Neuronal stem cell (in vitro differentiated cells): ENCODE measurements at places on chromosomes 1 and 21.

GRCh38 chr21:46424621-46425020 is 34.1 kb upstream of the DIP2A start:
- H3K4me3 ChIP-seq = no peak overlapping the region
- H3K27me3 ChIP-seq = no peaks in the 10 kb centered on the region
- peaks cover 2% of the 10 kb centered on the region for H3K4me1 ChIP-seq
- H3K27ac ChIP-seq = no peak overlapping the region

DNA sequence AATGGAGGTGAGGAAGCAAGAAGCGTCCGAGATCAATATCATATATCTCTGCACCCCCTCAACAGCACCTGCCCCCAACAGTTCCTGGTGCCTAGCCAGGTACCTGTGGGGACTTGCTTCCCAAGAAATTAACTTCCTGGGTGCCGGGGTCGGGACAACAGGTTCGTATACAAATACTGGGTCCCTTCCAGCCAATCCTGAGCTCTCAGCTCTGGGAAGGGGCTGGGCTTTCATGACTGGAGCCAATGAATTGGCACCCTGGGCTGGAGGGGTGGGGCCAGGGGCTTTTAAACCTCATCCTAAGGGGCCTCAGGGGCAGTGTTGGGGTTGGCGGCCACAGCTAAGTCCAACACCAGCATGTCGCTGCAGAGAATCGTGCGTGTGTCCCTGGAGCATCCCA is at the start of gene PADI3:
PADI3 (plus strand) TSS at position 318 of the 400 bp plus-strand sequence; CDS start at position 358, 40 bp downstream.
- H3K4me3 ChIP-seq = no peak within 1 kb of the TSS
- H3K4me1 ChIP-seq = peaks cover 17% of the 10 kb centered on the region
- H3K27ac ChIP-seq = no peak within 1 kb of the TSS
- H3K36me3 ChIP-seq = no peaks in the 10 kb centered on the region

- no peaks in the 10 kb centered on the region for H3K36me3 ChIP-seq
- peaks cover 11% of the 10 kb centered on the region for H3K4me1 ChIP-seq
- no peak for DNase-seq
- H3K27me3 ChIP-seq = no peaks in the 10 kb centered on the region
These were observed 10.4 kb downstream of the JUN start for GRCh38 chr1:58773406-58773840.

GRCh38 chr21:34858559-34858958 is 189.8 kb downstream of the CLIC6 start:
- no peak overlapping the region for H3K27ac ChIP-seq
- H3K36me3 ChIP-seq = no peaks in the 10 kb centered on the region
- H3K4me3 ChIP-seq = no peak overlapping the region
- H3K27me3 ChIP-seq = peaks cover 3% of the 10 kb centered on the region
- DNase-seq = no peak

GRCh38 chr1:94105957-94106529 is 14.9 kb downstream of the ABCA4 start:
- peaks cover 4% of the 10 kb centered on the region for H3K4me1 ChIP-seq
- H3K27ac ChIP-seq = no peak overlapping the region
- no peak overlapping the region for H3K4me3 ChIP-seq
- no peaks in the 10 kb centered on the region for H3K36me3 ChIP-seq
- no peak for DNase-seq

DNA sequence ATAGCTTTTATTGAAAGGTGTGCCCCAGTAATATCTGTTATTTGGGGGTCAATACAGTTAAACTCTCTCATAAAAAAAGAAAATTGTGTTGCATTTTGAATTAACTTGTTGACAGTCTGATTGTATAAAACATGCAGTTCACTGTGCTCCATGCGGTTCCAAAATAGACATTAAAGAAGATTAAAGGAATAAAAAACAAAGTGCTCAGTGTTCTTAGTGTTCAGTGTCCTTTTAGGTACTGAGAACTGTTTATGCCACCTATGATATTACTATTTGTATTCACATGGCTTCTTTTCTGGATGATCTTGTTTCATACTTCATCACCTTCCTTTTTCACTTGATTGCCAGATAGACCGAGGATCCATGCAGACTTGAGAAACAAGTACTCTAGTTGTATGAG is 15.3 kb upstream of the SGIP1 start:
- H3K27ac ChIP-seq = no peak overlapping the region
- no peak for DNase-seq
- no peaks in the 10 kb centered on the region for H3K36me3 ChIP-seq
- no peaks in the 10 kb centered on the region for H3K27me3 ChIP-seq

DNA sequence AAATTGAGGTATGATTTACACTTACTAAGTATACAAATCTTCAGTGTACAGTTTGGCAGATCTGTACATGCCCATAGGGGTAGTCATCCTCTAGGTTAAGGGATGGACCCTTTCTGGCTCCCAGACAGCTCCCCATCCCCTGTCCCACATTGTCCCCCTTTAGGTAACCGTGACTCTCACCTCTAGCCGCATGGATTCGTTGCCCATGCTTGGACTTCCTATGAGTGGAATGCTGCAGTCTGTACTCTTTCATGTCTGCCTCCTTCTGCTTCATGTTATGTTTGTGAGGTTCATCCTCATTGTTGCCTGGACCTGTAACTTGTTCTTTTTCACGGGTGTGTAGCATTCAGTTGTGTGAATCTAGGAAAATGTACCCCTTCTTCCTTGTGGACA is 20.3 kb downstream of the SLC37A1 start:
- H3K4me1 ChIP-seq = no peaks in the 10 kb centered on the region
- no peak for DNase-seq
- no peaks in the 10 kb centered on the region for H3K27me3 ChIP-seq
- no peak overlapping the region for H3K27ac ChIP-seq

DNA sequence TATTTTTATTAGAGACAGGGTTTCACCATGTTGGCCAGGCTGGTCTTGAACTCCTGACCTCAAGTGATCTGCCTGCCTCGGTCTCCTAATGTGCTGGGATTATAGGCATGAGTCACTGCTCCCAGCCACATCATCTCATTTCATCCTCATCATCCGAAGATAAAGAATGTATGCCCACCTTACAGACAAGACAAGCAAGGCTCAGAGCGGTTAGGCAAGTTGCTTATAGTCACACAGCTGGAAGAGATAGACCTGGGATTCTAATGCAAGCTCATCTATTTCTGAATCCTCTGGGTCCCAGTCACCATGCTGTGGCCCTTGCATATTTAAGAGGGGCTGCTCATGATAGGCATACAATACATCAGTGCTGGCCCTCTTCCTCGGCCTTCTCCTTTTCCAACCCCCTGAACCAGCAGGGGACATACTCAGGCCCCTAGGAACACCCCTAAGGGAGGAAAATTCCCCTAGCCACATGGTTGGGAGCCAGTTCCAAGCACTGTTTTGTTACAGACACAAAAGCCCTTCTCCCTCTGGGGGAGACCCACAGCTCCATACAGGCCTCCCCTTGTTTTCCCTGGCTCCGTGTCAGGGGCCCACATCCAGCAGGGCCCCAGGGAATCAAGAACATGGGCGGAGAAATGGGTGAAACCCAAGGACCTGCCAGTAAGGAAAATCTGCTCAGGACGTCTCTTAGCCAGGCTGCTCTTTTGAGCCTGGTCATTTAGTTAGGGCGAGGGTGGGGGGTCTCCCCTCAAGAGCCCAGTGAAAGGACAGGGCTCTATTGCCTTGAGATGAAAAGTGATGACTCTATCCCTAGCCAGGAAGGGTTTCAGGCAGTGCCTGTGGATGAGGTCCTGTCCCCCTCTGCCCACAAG is 6.9 kb downstream of the CSRP1 start:
- no peak overlapping the region for H3K4me3 ChIP-seq
- H3K27me3 ChIP-seq = no peaks in the 10 kb centered on the region
- H3K27ac ChIP-seq = peak overlapping the region; percentile 54
- DNase-seq = no peak
- no peaks in the 10 kb centered on the region for H3K36me3 ChIP-seq
- H3K4me1 ChIP-seq = peaks cover 47% of the 10 kb centered on the region

- DNase-seq = no peak
- H3K4me3 ChIP-seq = no peak overlapping the region
- H3K27me3 ChIP-seq = no peaks in the 10 kb centered on the region
- H3K4me1 ChIP-seq = no peaks in the 10 kb centered on the region
- no peak overlapping the region for H3K27ac ChIP-seq
These were observed 48.1 kb upstream of the BACH1 start for GRCh38 chr21:29250636-29251035.

- H3K27ac ChIP-seq = no peak overlapping the region
- H3K4me3 ChIP-seq = no peak overlapping the region
- H3K27me3 ChIP-seq = no peaks in the 10 kb centered on the region
- DNase-seq = no peak
These were observed 7.5 kb upstream of the PYCR2 start for GRCh38 chr1:225931270-225932136.

DNA sequence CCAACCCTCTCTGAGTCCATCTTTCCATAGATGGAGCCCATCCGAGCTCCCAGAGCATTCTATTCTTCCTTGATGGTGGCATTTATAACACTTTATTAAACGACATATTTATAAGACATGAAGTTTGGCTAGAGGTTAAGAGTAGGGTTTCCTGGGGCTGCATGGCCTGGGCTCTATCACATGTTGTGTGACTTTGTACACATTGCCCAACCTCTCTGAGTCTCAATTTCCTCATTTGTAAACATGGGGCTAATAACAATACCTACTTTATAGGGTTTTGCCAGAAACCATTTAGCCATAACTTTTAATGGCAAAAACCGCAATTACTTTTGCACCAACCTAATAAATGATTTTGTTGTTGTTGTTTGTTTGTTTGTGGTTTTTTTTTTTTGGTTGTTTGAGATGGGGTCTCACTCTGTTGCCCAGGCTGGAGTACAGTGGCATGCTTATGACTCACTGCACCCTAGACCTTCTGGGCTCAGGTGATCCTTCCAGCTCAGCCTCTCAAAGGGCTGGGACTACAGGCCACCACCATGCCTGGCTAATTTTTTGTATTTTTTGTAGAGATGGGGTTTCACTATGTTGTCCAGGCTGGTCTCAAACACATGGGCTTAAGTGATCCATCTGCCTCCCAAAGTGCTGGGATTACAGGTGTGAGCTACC is 13.9 kb upstream of the ASAP3 start:
- no peaks in the 10 kb centered on the region for H3K36me3 ChIP-seq
- no peak overlapping the region for H3K27ac ChIP-seq
- H3K4me3 ChIP-seq = no peak overlapping the region
- H3K27me3 ChIP-seq = no peaks in the 10 kb centered on the region

GRCh38 chr21:22754746-22755145 is 1756.5 kb downstream of the NCAM2 start:
- H3K27me3 ChIP-seq = no peaks in the 10 kb centered on the region
- no peak overlapping the region for H3K4me3 ChIP-seq
- H3K4me1 ChIP-seq = no peaks in the 10 kb centered on the region
- no peaks in the 10 kb centered on the region for H3K36me3 ChIP-seq

DNA sequence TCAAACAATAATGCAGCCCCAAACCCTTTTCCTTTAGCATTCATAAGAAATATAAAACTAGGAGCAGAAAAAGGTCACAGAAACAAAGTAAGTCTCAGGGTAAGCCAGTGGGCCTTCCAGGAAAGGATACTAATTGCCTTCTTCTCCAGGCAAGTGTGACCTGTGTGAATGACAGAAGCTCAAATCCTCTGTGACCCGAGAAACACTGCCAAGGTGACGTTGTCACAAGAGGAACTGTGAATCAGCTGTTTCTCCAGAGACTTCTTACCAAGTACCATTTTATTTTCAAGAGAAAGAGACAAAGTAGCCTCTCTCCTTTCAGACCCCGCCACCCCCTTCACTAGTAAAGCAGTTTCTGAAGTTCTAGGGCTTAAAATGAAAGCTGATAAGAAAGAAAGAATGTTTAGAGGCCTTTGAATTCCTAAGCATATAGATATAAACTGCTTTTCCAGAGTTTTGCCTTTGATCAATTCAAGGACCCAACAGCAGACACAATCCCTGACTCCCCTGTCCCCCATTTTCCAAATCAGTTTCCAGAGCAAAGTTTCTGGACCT is 155.6 kb downstream of the NUF2 start:
- H3K27ac ChIP-seq = no peak overlapping the region
- H3K27me3 ChIP-seq = no peaks in the 10 kb centered on the region
- H3K4me1 ChIP-seq = no peaks in the 10 kb centered on the region

GRCh38 chr1:112267929-112268328 is 128.1 kb upstream of the CTTNBP2NL start:
- H3K27me3 ChIP-seq = peaks cover 5% of the 10 kb centered on the region
- H3K27ac ChIP-seq = no peak overlapping the region
- no peak for DNase-seq
- no peak overlapping the region for H3K4me3 ChIP-seq
- H3K4me1 ChIP-seq = no peaks in the 10 kb centered on the region
- no peaks in the 10 kb centered on the region for H3K36me3 ChIP-seq

DNA sequence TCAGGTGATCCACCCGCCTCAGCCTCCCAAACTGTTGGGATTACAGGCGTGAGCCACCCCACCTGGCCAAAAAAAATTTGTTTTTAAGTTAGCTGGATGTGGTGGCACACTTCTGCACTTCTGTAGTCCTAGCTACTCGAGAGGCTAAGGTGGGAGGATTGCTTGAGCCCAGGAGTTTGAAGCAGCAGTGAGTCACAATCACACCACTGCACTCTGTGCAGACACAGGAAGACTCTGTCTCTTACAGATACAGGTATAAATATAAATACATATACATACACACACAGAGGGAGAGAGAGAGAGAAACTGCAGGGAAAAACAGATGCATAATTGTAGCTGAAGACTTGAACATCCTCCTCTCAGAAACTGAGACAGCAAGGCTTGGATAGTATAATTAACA is 34.8 kb upstream of the EPS15 start:
- no peak for DNase-seq
- no peaks in the 10 kb centered on the region for H3K27me3 ChIP-seq
- H3K27ac ChIP-seq = no peak overlapping the region
- H3K4me3 ChIP-seq = no peak overlapping the region

DNA sequence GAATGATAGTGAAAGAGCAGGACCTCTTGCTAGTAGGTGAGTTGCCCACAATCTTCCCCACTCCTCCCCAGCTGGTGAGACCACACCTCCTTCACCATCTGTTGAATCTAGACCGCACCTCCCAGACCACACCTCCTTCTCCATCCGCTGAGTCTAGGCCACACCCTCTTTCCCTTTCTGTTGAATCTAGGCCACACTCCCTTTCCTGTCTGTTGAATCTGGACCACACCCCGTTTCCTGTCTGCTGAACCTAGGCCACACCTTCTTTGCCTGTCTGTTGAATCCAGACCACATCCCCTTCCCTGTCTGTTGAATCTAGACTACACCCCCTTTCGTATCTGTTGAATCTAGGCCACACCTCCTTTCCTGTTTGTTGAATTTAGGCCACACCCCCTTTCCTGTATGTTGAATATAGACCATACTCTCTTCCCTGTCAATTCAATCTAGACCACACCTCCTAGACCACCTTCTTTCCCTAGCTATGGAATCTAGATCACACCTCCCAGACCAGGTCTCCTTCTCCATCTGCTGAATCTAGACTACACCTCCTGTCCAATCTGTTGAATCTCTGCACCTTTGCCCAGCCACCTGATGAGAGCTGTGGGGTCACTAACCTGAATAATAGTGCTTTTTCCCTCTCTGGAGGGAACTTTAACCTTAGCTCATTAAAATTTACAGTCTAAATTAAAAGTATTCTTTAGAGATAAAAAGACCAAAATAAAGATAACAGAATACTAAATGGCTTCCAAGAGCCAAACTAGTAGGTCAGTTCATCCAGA is 116.3 kb downstream of the DAB1 start:
- no peaks in the 10 kb centered on the region for H3K27me3 ChIP-seq
- H3K27ac ChIP-seq = no peak overlapping the region
- no peaks in the 10 kb centered on the region for H3K4me1 ChIP-seq
- no peak for DNase-seq
- peak overlapping the region; percentile 16 for H3K4me3 ChIP-seq
